Activated naive CD8-positive, alpha-beta T cell treated with anti-CD3 and anti-CD28 coated beads, Interleukin-2, amount 50 U/mL, for 16 hours (primary cell): ENCODE measurements at places on chromosomes 13 and 19.
A peak's percentile ranks its signal among the peaks of the same experiment; 100 is the strongest.

- DNase-seq, result no peak
Observed at GRCh38 chr13:109919715-109920375, 133.5 kb upstream of the IRS2 start.

GRCh38 chr19:54305141-54305540 lies 7.8 kb downstream of the LILRA5 start:
- DNase-seq, result no peak

DNA sequence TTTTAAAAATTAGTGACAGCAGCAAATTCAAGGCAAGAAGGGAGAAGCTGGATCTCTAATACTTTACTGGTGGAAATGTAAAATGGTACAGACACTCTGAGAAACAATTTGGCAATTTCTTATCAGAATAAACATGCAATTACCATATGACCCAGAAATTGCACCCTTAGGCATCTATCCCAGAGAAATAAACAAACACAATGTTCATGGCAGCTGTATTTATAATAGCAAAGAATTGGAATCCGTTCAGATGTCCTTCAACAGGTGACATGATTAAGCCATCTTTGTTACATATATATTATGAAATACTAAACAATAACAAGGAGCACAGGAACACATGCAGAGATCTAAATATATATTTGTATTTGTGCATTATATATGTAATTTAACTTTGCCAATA lies 756.5 kb downstream of the SLITRK1 start:
- DNase-seq, result no peak

GRCh38 chr13:24718192-24718965 lies 38.2 kb downstream of the ATP12A start:
- no peak for DNase-seq

GRCh38 chr19:903266-903797 lies 9.7 kb downstream of the R3HDM4 start:
- no peak for DNase-seq

DNA sequence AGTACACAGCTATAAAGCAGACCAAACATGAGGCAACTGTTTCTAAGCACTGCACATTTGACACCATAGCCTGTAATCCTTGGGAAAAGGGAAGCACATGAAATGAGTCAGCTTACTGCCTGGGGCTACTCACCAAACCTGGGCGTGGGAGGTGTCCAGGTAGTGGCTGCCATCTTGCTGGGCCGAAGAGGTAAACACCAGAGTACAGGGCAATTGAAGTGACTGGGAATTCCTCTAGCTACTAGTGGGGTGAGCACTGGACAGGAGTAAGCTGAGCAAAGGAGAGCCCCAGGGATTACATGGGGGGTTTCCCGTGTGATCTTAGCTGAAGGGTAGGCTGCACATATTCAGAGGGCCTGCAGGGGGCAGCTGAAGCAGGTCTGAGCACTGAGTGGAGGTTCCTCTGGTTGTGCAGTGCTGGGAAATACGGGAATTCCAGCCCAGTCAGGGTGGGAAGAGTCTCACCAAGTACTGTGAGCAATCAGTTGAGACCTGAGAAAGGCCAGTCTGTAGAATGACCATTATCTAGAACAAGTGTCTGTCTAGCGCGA lies 140.5 kb downstream of the SLC7A1 start:
- no peak for DNase-seq

DNA sequence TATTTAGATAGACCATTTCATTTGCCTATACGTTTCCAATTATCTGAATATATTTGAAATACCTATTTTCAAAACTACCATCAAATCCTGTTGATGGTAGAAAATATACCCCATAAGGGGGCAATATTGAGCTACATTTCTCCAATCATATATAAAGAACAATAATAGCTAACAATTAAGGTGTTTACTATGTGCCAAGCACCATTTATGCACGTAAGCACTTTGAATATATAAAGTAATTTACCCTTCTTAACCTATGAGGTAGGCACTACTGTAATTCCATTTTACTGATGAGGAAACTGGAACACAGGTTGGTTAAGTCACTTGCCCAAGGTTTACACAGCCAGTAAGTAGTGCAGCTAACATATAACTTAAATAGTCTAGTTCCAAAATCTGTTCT lies 79.2 kb downstream of the UBL3 start:
- no peak for DNase-seq

- no peak for DNase-seq
Observed at GRCh38 chr19:7348587-7349230, at the start of gene ARHGEF18. TSS of gene ARHGEF18 (plus strand) at chr19:7348937. CDS start at chr19:7362891, 13,954 bp downstream.

- DNase-seq, result no peak
Observed at GRCh38 chr19:27901078-27901477, 1311.9 kb downstream of the UQCRFS1 start.

GRCh38 chr19:16375157-16375935 lies 50.7 kb downstream of the KLF2 start:
- no peak for DNase-seq

- DNase-seq, result no peak
Observed at GRCh38 chr13:35714588-35715377, 238.3 kb upstream of the MAB21L1 start.

GRCh38 chr13:25871389-25872125 lies 180.3 kb downstream of the SHISA2 start:
- DNase-seq, result no peak

DNA sequence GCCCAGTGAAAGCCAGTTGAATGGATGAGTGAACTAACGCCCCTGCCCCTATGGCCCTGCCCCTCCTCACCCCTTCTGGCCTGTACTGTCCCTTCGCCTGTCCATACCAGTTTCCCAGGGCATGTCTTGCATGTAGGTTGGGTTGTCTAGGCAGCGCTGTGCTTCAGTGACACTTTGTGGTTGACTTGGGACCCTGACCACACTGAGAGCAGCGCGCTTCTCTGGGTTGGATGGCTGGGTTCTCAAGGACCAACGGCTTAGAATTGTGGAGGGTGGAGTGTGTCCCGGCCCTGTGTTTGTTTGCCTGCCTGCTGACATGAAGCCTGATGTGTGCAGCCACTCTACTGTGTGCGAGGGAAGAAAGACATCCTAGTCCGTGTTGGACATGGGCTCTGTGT lies 15.8 kb downstream of the GATAD2A start:
- DNase-seq, result no peak

- no peak for DNase-seq
Observed at GRCh38 chr19:18742324-18742723, 48.8 kb downstream of the COMP start.

DNA sequence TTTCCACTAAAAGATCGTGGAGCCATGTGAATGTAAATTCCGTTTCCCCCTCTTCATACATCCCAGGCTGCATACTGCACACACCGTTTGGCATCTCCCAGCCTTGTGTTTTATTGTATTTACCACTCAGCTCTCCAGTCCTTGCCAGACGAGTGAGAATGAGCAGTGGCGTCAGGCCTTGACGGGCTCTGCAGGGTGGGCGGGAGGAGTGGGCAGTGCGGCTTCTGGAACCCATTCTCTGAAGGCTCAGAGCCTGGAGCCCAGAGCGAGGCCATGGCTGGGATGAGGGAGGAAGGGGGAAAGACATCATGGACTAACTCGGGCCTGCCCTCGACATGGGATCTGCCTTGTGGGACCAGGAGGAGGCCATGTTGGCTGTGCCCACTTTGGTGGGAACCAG lies 25.1 kb downstream of the BICRA start:
- no peak for DNase-seq

DNA sequence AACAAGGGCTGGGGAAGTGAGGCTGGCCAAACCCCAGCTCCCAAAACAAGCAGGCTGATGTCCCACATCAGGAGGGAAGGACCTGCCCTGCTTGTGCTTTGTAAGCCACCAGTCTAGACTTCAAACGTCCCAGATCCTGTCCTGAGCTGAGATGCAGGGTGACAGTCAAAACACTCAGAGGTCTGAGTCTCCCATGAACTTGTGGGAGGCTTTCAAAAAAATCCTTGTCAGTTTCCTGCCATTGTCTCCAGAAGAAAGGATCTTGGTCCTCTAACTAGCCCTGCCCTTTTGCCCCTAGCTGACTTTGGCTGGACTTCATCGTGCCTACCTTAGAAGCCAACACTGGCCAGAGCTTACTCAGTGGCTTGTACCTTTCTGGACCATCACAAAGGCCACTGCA lies 43.3 kb downstream of the DZIP1 start:
- no peak for DNase-seq

DNA sequence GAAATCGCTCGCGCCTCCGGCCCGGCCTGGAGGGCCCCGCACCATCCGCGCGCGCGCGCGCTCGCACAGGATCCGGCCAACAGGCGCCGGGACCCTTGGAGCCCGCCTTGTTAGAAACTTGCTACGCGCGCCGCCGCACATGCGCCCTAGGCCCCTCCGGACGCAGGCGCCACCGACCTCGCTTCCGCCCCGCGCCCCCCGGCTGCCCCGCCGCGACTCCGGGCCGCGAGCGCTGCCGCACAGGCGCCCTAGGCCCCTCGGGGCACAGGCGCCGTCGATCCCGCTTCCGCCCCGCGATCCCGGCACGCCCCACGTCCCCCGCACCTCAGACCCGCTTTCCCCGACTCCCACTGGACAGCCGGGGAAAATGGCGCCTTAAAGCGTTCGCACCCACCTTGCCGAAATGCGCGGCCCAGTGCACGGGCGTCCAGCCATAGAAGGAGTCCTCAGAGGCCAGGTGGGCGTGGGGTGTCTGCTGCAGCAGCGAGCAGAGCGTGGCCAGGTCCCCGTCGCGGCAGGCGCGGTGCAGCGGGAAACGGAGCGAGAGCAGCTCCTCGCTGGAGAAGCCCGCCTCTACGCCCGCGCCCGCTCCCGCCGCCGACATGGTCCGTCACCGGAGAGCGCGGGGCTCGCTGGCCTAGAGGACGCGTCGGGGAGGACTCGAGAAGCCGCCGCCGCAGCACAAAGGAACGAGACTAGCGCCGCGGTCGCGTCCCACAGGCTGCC lies 375 bp downstream of the ANKRD10 start:
- DNase-seq, result peak; percentile 58

DNA sequence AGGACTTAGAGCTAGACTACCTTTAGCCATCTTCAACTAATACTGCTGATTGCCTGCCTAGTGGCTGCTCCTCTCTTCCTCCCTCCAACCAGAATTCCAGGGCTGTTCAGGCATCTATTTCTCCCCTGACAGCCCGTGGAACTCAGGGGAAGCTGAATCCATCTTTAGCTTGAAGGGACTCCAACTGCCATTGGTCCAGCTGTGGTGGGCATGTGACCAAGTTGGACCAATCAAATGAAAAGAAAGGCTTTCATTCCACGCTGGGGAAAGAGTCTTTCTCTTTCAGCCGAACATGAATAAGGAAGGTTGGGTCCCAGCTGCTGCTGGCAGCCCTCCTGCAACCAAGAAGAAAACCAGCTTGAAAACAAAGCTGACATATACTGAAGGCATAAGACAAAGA lies 168.5 kb upstream of the OBI1 start:
- no peak for DNase-seq

DNA sequence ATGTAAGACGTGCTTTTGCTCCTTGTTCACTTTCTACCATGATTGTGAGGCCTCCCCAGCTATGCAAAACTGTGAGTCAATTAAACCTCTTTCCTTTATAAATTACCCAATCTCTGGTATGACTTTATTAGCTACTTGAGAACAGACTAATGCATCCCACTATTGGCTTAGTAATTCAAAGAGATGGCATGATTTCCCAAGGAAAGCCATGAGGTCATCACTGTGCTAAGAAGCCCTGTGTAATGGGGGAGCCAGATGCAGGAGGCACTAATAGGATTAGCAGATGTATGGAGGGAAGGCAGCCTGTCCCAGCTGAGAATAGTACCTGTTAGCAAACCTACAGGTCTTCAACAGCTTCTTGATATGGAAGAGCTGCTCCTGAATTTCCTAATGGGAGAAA lies 38.1 kb downstream of the RUBCNL start:
- DNase-seq, result no peak

DNA sequence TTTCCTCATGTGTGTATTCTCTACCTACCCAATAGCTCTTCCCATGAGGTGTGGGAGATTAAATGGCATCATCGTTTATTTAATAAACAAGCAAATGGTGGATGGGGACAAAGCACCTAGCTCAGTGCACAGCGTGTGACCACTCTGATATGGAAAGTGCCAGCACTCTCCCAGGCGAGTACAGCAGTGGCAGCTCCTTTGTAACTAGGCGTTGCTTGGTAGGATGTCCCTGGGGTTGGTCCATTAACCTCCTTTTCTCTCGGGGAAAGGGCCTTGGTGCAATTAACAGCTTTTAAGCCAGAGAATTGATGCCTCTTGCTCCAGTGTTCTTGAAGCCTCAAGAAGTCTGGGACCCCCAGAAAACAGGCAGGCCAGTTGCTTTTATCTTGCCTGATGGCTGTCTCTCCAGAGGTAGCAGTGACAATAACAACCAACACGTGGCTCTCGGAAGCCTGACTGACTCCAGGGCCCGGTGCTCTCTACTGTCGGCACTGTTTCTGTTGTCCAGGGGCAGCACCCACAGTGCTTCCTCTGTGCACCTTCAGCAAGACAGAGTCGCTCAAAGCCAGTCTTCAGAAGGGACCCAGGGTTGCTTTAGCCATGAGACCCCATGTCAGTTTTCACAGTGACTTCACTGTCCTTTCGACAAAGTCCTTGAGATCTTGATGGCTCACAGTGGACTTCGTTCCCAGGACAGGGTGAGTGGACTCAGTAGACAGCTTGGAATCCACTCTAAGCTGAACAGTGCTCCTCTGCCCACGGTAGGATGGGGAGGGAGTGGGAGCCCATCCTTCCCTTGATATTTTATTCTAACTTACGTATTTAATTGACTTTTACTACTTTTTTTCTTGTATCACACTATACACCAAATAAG lies 33.9 kb upstream of the NPAS1 start:
- DNase-seq, result no peak

DNA sequence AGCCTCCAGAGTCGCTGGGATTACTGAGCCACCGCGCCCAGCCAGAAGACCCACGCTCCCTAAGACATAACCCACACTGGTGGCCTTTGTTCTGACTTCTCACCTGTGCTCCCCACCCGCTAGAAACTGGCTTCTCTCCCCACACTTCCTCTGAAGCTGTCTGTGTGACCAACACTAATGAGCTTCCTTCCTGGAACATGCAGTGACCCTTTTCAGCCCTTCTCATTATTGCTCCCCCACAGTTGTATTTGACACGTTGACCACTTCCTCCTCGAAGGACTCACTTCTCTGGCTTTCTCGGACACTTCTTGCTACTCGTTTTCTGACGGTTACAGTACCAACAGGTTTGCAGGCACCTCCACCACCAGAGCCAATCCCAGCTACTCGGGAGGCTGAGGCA lies 10.9 kb downstream of the NCR1 start:
- no peak for DNase-seq

GRCh38 chr13:87331178-87331577 lies 340.0 kb upstream of the SLITRK5 start:
- no peak for DNase-seq

DNA sequence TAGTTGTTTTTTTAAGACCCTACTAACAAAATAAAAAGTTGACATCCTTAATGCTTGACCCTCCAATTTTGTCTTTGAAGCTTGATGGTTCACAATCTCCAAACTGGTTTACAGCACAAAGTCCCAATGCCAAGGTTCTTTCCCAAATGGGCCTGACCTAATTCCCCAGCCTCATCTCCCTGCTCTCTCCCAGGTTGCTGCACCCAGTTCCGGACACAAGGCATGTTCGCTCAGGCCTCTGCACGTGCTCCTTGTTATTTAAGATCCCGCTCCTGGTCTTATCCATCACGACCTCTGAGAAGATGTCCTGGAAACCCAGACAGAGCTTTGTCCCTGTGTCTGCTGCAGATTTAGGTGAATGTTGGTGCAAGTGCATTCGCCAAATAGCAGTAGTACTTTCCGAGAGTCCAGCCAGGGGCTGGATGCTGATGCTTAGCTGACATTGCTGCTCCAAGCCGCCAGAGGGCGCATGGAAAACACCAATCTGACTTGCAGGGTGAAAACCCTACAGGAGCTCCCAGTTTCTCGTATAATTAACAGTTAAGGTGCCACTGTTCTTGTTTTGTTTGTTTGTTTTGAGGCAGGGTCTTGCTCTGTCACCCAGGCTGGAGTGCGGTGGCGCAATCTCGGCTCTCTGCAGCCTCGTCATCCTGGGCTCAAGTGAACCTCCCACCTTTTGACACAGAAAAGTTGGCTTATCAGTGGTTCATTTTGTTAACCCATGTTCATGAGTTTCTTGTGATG lies 18.5 kb downstream of the LYPD3 start:
- DNase-seq, result peak; percentile 54
